ENCODE measurements at places on chromosomes 16 and 17.

GRCh38 chr17:66493283-66494019, 191.0 kb downstream of the PRKCA start:
- DNase-seq, result no peak

DNA sequence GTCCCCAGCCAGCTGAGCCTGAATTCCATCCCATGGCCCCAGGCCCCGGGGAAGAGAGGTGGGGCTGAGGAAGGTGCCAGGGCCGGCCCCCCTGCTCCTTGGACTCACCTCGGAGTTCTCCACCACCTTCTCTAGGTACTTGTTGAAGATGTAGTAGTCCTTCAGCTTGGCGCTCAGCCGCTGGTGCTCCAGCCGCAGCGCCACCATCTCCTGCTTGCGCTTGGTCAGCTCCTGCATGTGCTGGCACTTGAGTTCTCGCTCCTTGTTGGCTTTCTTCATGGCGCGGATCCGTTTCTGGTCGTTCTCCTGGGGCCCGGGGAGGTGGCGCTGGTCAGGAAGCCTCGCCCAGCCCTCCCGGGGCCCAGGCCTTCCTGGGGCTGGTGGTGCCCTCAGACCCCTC, 3.3 kb downstream of the CCDC42 start:
- no peak for DNase-seq

- DNase-seq, result no peak
These were observed 17.0 kb downstream of the PRCD start for GRCh38 chr17:76556765-76557367.

GRCh38 chr17:81128774-81129173, 36.5 kb upstream of the PVALEF start:
- DNase-seq, result no peak

GRCh38 chr17:38733982-38734973, 4.1 kb downstream of the CISD3 start:
- no peak for DNase-seq

- no peak for DNase-seq
These were observed 116.6 kb downstream of the ZNF18 start for GRCh38 chr17:11880714-11881113.

DNA sequence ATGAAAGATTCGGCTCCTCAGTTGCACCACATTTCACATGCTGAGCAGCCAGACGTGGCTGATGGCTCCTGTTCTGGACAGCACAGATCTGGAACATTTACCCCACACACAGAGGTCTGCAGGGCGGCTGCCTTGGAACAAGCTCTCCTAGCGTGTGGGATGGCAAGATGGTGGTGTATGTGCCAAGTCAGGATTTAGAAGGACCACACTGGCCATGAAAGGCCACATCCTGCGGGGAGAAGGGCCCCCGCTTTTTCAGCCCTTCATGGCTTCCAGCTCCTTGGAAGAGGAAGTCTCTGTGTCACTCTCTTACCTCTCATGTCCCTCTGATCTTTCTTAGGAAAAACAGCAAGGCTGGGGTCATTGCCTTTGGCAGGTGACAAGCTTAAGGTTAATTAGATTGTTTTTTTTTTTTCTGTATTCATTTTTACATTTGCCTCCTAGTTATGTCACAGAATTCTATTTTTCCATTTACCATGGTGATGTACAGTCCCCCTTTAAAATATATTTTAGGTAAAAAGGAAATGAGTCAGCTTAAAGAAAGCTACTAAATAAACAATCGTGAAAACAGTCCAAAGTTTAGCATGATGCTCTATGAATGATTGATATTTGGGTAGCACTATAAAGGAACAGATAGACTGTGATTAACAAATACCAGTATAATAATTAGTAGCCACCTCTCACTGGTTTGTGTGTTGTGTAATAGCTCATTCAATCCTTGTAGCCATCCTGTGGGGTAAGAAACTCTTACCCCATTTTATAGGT, 396.6 kb downstream of the CPPED1 start:
- DNase-seq, result no peak

DNA sequence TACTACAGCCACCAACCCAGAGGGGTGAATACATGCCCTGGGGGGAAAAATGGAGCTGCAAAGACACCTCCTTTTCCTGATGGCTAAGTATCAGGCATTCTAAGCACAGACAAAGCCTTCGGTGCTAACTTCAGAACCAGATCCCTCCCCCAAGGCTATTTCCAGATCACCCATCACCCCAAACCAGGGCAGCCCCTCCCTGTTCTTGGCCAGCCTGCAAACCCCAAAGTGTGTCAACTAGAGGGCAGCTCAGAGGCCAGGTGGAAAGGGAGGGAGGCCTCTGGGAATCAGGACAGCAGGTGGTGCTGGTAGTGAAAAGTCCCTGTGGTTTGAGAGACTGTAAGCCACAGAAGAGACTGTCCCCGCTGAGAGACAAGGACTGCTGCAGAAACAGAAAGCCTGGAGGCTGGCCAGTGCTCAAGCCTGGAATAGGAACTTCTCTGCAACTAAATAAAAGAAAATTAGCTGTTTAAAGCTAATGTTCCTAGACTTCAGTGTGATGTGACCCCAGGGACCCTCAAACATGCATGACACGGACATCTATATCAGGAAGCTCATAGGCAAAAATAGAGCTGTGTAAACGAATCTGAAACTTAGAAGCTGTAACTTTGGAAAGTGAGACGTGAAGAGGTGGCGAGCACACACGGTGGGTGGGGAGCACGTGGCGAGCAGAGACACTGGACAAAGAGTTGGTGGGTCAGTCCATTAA, 9.1 kb downstream of the TUBG1 start:
- DNase-seq, result no peak

GRCh38 chr17:27858621-27859305, 34.4 kb downstream of the LYRM9 start:
- DNase-seq, result no peak

- no peak for DNase-seq
These were observed 13.5 kb upstream of the TBX21 start for GRCh38 chr17:47719411-47720152.

DNA sequence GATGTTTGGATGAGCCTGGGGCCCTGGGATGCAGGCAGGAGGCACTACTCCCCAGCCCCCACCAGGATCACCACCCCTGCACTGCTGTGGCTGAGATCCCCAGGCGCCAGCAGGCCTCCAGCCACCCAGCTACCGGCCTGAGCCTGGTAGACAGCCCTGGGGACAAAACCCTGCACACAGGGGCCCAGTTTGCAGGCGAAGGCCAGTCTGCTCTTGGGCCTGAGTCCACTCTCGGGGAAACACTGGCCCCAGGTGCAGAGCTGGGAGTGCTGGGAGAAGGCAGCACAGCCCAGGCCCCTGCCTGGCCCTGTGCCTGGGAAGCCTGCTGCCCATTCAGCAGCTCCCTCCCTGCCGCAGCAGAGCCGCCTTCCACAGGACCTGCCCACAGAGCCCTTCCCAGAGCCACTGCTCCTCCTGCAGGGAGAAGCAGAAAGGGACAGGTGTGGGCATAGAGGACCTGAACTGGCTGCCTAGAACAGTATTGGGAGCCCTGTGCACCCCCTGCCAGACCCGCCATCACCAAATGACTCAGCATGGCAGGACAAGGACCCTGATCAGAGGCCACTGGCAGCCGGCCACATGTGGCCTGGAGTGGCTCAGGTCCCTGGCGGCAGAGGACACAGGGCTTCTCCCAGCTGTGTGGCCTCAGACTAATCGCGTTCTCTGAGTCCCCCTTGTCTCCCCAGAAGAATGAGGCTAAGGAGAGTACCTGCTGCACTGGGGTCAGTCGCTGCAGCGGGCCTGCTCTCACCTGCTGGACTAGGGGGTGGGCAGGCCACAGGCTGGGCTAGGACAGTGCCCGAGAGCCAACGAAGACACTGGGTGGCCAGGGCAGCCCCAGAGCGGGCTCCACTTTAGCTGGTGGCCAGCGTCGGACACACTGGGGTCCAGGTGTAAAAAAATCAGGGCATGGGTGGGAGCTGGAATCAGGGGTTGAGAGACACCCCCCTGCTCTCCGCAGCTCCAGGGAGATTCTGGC, 10.7 kb downstream of the MSRB1 start:
- DNase-seq, result no peak

DNA sequence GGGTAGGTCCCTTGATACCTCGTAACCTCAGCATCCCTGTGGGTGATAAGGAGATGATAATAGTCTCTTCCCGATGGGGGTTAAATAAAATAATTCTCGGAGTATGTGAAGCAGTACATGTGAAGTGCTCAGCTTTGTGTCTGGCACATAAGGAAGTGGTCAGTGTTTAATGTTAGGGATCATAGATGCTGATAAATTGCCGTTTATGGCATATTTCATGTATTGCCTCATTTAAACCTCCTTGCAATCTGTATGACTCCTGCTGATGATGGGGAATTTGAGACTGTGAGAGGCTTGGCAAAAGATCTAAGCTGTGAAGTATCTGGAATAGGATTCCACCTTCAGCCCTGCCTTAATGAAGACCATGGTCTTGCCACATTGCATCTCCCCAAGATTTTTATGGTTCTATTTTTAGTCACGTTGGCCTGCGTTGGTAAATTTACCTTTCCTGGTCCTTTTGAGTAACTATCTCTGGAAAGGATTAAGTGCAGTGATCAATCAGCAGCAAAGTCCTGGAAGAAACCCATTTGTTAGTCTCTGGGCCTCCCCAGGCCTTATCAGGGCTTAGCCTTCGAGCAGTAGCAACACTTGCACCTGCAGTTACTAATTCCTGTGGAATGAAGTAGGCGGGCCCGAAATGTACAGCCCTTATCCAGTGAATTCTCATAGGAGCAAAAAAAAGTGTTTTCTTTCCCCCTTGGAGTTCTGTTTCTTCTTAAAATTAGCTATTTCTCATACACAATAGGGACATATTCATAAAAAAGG, 144.9 kb downstream of the WWOX start:
- DNase-seq, result no peak

DNA sequence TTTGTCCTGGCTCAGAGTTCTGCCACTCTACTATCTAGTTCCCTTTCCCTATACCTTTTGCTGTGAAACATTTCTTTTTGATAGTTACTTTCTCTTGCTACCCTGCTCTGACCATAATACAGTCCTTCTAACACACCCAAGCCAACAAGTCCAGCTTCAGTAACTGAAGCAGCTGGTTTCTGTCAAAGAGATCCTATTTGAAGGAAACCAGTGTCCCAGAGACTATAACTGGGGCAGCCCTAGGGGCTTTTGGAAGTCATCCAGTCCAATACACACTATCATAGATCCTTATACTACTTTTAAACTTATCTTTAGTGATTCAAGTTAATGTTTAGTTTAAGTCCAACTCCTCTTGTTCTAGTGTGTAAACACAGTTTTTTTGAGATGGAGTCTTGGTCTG, 17.3 kb upstream of the DHRS13 start:
- no peak for DNase-seq

GRCh38 chr17:61464130-61464842, 12.1 kb downstream of the TBX4 start:
- DNase-seq, result no peak

- DNase-seq, result no peak
These were observed 7.5 kb upstream of the ARMC5 start for GRCh38 chr16:31451681-31452351.

- no peak for DNase-seq
These were observed 12.8 kb downstream of the FLYWCH2 start for GRCh38 chr16:2895813-2896212.

- no peak for DNase-seq
These were observed 46.0 kb downstream of the BEAN1 start for GRCh38 chr16:66473051-66473571.

GRCh38 chr16:54568906-54569807, 282.6 kb upstream of the IRX3 start:
- DNase-seq, result no peak

DNA sequence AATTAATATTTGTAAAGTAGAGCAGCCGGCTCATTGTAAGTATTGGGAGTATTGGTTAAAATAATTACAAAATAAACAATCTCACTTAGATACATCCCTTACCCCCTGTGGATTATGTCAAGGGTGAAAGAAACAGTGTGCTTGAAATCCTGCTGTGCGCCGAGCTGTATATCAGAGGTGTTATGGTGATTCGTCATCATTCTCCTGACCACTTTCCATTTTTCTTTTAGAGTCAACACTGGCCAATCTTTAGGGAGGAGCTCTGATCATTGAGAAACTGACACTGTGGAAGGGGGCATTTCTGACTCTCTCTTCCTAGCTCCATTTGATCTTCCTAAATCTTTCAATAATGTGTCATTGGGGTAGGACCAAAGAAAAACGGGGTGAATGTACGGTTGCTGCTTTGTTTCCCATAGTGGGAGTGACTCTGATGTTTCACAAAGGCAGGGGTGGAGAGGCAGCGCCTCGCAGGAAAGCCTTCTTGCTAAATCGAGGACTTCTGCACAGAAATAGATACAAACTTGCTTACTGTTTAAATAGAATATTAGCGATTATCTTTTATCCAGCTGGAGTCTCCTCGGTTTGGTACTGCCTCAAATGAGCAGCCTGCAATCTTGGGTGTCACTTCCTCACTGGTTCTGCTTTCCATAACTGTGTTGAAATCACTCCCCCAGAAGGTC, 123.4 kb downstream of the PRKCB start:
- DNase-seq, result no peak

DNA sequence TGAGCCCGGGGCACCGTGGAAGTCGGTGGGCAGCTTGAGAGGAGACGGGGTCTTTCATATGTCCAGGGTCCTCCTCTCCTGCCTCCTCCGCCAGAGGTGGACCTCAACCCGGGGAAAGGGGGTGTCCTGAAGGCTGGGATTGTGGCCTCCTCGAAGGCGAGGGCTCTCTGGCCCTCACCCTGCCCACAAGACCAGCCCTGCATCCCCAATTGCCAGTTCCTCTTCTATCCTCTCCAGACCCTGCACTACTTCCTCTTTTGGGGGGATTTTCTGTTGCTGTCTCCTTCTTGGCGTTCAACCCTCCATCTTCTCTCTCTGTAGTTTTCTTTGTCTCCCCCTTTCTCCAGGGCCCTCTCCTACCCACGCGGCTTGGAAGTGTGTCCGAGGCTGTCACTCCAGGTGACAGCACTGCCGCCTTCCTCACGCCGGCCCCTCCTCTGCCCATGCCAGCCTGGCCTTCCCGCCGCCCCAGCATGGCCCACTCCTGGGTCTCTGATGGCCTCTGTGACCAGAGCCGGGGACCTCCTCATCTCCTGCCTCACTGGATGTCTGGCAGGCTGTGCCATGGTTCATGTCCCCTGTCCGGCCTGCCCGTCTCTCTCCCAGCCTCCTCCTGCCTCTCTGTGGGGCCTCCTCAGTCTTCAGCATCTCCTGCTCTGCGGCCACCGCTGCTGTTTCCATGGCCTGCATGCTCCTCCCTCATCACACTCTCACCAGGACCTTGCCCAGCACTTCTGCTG, 2.4 kb upstream of the ITGAX start:
- no peak for DNase-seq

DNA sequence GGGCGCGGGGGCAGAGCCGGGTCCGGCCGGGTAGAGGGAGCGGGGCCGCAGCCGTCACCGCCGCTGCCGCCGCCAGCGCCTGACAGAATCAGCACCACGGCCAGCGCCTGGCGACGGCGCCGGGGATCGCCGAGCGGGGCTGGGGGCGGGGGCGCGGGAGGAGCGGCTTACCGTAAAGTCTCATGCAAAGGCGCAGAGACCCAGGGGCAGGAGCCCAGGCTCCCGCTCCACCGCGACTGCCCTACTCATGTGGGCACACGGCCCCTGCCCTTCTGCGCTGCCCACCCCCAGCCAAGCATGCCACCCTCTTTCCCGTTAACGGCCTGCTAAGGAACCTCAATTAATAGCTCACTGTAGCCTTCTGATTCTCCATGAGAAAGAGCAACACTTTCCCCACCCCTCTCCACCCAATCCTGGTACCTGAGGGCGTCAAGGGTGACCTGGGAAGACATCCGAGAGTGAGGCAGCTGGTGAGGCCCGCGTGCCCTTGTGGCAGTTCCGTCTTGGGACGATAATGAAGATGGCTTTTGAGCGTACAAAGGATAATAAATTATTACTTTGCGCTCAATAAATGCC, at the start of gene SEZ6:
Gene SEZ6 (minus strand): TSS at position 98 of the 576 bp plus-strand sequence. CDS start 164 bp downstream, outside the sequence.
- peak; percentile 17 for DNase-seq

GRCh38 chr16:68234188-68235107, 1.5 kb downstream of the ESRP2 start:
- DNase-seq, result no peak

- no peak for DNase-seq
These were observed 108.2 kb upstream of the HS3ST2 start for GRCh38 chr16:22705799-22706198.
